ENCODE measurements at places on chromosomes 5 and 9.

DNA sequence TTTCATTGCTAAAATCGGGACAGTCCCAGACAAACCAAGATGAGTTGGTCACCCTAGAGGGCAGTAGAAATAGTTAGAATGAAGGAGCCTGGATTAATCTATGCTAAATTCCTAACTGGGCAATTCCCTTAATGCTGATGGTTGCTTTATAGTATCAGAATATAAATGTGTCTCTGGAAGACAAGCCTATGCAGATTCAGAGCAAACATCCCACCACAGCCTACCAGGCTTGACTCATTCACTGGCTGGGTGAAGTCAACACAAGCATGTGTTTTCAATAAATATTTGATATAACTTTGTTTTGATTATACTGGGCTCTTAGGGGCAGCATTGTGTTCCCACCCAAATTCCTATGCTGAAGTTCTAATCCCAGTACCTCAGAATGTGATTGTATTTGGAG is 79.3 kb downstream of the RMI1 start:
- ATAC-seq, result no peak

- peak; percentile 87 for ATAC-seq
Observed at GRCh38 chr5:68122439-68123328, 92.9 kb upstream of the PIK3R1 start.

DNA sequence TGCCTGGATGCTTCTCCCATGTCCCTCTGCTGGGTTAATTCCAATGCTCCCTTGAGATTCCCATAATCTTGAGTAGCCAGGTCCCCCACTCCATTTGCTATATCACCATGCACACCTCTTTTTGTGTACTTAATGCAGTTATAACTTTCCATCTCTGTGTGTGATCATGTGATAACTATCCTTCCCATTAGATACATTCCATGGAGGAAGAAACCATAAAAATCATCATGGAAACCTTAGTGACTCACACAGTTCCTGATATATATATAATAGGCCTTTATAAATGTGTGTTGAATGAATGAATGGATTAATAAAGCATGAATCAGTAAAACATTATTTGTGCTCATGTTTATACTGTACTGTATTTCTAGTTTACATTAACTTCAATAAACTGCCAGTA is 104.6 kb downstream of the PCSK5 start:
- no peak for ATAC-seq

- no peak for ATAC-seq
Observed at GRCh38 chr5:146860213-146860893, 18.2 kb downstream of the PPP2R2B start.

DNA sequence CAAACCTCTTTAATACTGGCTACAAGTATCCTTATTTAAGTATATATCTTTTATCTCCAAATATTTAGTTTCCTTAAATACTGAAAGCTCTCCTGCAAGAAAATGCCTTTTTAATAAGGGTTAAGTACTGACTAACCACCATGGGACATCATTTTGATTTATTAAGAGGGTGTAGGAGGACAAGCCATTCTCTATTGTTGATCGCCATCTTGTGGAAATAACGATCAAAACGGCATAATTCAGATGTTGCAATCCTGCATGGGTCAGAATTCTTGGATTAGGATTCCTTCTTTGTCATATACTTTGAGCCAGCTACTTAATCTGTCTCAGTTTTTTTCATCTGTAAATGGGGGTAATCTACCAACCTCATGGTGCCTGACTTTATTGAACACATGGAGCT is 28.7 kb upstream of the C5orf46 start:
- peak; percentile 82 for ATAC-seq

DNA sequence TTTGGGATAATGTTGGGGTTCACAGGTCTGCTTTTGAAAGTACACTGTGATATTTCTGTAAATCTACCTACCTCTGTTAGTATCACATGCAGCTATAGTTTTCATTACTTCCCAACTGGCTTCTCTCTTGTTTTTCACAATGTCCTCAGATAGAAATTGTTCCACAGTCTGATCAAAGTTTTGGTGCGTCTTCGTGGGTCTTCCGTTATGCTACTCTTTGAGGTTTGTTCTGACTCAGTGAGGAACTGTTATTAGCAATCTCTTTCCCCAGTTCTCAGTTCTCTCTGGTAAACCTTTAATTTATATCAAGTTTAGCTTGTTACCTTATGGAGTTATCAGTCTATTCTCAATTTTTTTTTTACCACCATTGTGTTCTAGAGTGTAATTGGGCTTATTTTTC is 2061.2 kb upstream of the CDH9 start:
- ATAC-seq, result no peak
